LHCN-M2 (cell line): ENCODE measurements at places on chromosomes 6 and 20. TPM values are rescaled to one million over a fixed set of nuclear protein-coding genes. Genes with fewer than 3 reads are reported as not detected.

GRCh38 chr6:50935442-50935841, 116.8 kb downstream of the TFAP2B start:
- DNase-seq: no peak

DNA sequence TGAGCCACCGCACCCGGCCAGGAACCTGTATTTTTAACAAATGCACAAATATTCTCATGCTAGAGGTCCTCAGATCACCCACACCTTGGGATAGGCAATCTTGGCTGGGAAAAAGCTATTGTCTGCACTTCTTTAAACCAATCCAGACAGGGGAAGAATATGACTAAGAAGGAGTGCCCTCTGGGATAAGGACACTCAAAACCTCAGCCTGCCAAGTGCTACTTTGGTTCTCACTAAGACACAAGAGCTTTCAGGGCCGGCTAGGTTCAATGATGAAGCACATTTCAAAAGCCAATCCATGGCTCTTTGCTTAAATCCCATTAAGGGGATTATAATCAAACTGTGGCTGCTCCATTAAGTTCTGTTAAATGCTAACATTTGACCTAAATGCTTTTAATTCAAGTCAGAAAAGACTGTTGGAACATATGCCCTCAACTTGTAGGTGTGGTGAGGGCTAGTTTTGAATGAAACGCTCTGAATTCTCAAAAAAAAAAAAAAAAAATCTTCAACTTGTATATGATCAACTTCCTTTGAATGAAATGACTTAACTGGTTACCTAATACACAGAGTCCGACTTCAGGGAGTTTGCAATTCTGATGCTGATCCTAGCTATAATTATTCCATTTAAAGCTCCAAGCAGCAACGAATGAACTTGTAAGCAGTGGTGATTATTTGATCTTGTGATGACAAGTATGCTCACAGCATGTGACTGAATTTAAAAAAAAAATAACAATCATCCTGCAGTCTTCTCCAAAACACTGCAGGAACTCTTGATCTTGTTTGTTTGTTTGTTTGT, 56.6 kb downstream of the SLC23A2 start:
- DNase-seq: peak; percentile 36

DNA sequence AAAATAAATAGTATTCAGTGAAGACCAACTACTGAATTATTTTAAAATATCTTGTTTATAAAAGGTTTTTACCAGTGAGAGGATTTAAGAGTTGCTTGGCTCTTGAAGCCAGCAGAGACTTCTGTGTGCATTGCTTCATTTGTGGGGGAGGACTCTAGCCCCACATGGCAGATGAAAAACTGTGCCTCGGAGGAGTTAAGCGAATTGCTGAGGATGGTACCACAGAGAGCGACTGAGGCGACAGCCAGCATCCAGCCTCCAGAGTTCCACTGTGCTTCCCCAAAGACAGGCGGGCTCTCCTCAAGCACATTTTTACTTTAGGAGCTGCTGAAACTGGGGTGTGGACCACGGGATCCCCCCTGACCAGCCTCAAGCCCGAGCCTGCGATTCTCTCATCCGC, 80.7 kb downstream of the THBS2 start:
- DNase-seq: no peak

SYNDIG1 gene
- total RNA-seq: 0.06 and 0.11 TPM in 2 replicates

RBBP8NL gene
- not detected in 2 replicates for total RNA-seq

- peak; percentile 65 for DNase-seq
Measured at GRCh38 chr6:14682812-14683211, 563.1 kb upstream of the JARID2 start.

GRCh38 chr6:484086-484745, 92.7 kb downstream of the IRF4 start:
- no peak for DNase-seq

SMIM13 gene
- 9.4 and 11.4 TPM in 2 replicates for total RNA-seq

DNA sequence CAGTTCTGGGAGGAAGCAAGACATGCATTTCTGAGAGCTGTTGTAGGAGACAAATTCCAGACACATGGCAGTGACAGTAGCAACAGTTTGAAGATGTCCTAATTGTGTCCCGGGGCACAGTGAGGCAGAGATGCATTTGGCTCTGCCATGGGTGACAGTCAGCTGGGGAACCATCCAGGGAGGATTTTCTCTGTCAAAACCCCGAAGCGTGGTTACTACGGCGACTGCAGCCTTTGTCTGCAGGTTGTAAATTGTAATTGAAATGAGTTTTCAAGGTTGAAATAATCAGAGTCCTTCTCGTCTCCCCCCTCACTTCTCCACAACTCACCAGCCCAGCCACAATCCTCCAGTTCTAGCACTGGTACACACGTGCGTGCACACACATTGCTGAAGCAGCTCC, 100.1 kb downstream of the GRM4 start:
- DNase-seq: no peak

LCA5 gene
- 2.2 and 3.6 TPM in 2 replicates for total RNA-seq

DNA sequence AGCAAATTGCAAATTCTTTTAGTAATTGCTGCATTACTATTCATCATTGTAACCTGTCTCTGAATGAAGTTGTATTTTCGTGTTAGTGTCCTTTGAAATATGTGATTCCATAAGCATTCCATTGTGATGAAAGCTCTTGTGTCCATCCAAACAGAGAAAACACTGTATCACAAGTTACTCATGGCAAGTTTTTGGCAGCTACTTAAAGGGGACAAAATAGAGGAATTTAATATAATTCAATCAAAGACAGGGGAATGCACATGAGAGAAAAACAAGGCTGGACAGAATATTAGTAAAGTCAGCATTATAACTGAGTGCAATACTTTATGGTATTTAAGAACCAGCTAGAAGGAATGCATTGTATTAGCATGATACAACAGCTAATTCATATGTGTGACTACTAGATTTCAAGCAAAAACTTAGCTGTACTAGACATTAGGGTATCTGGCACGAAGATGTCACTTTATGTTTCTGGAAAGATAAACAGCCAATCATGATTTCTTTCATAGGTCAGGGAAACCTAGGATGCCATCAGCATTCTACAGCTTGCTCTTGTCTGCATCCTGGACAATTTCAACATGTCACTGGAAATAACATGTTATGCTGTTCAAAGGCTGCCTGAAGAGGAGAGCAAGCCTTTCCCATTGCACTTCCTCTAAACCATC, 270.6 kb upstream of the MARCKS start:
- peak; percentile 42 for DNase-seq

- DNase-seq: peak; percentile 3
Measured at GRCh38 chr20:54362283-54362682, 113.1 kb upstream of the DOK5 start.

DNA sequence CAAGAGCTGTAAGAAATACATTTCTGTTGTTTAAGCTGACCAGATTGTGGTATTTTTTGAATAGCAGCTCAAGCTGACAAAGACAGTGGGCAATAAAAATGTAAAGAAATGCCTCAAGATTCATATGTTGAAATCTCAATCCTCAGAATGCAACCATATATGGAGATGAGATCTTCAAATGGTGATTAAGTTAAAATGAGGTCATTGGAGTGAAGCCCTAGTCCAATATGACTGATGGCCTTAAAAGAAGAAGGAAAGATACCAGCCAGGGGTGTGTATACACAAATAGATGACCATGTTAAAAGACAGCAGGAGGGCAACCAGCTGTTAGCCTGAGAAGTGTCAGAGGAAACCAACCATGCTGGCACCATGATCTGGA, 7.1 kb upstream of the DDO start:
- DNase-seq: no peak

DNA sequence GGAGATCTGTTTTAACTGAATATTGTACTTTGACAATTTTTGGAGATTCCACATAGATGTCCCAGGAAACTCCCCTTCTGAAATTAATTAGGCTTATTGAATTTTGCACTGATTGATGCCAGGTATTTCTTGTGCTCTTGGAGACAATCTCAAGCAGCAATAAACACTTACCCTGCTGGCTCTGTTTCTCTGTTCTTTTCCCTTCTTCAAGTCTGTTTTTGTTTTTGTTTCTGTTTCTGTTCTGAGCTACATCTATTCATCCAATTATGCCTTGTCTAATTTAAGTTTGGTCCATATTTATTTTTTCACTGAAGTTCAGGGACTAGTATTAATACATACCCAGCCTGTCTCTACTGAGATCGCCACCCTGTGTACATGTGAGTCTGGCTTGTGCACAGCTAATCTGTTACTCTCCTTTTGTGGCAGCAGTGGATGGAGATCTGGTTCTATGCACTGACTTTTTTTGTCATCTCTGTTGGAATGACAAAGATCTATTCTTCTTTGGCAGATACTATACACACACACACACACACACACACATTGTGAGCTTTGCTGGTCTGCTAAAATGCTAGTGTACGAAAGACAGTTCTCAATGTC, 51.9 kb downstream of the IL22RA2 start:
- no peak for DNase-seq

LY6G6F gene
- not detected in 2 replicates for total RNA-seq

DNA sequence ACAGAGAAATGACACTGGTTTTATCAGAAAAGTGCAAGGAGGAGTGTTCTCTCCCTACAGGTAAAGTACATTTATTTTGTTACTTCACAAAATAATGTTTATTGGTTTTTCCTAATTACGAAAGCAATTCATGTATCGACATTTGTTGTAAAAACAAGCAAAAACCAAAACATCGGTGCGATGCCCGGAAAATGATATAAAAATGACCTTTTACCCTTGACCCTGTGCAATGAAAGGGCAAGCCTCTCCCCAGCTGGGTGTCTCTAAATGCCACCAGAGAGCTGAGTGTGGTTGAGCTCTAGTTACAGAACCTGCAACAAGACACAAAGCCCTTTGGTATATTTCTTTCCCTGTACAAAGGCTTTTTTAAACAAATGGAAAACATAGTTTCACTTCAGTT, 65.4 kb downstream of the CD164 start:
- DNase-seq: no peak

DNA sequence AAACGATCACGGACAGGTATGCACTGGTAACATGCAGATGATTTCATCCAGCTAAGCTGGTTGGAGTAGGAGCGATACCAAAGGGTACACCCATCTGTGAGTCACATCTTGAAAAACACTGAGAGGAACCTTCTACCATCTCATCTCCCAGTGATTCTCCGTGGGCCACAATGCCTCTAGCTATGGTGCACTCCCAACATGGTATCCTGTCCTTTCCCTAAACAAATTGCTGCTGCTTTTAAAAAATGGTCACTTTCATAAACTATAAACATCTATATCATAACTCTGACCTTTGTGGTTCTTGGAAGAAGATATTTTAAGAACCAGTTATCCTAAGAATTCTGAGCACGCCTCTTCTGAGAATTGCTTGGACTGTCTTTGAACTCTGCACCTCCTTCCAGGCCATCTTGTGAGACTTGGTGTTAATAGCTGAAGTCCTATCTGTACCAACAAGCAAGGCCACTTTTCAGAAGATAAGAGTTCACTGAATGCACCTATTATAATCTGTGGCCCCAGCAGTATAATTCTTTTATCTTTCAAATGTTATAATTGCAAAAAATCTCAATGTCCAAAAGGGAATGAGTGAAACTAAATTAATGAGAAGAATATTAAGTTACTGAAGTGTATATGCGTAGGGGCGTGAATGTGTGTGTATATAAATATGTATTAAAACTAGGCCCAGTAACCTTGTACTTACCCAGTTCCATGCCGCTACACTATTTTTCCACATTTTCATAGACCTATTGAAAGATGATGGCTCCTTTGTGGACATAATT, 70.5 kb upstream of the TPD52L1 start:
- no peak for DNase-seq

- DNase-seq: no peak
Measured at GRCh38 chr20:5570031-5570430, 180.2 kb upstream of the SHLD1 start.

DNA sequence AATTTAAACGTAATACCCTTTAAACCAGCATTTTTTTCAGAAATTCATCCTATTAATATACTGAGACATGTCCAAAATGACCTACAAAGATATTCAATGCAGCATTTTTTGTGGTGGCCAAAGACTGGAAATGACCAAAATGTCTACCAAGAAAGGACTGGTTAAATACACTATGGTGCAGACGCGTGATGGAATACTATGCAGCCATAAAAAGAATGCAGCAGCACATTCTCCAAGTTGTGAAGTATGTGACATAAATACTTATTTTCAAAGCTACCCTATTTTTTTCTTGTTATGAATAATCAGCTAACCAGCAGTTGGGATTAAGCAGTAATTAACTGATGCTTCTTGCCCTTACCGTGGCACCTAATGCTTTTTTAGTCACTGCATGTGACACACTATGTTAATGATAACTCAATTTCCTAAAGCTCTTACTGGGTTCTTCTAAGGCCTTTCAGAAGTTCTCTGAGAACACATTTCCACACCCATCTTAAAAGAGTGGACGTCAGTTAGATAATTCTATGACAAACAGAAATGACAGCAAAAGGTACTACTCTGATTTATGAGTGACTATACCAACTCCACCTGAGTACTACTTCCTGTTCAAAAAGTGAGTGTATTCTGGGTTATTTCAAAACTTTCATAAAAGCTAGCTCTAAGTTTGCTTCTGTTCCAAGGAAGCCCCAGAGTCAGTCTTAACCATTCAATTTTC, 24.9 kb downstream of the TTI1 start:
- DNase-seq: no peak

ATP9A gene
- total RNA-seq: 1.8 and 2.0 TPM in 2 replicates
